ENCODE measurements at places on chromosomes 2 and 18.

GRCh38 chr2:234334756-234335155 lies 162.1 kb downstream of the ARL4C start:
- DNase-seq = no peak

- DNase-seq = peak; percentile 72
Observed at GRCh38 chr2:25041928-25042320, at the start of gene EFR3B. EFR3B (plus strand) TSS chr2:25042076; CDS start chr2:25042313, 237 bp downstream.

DNA sequence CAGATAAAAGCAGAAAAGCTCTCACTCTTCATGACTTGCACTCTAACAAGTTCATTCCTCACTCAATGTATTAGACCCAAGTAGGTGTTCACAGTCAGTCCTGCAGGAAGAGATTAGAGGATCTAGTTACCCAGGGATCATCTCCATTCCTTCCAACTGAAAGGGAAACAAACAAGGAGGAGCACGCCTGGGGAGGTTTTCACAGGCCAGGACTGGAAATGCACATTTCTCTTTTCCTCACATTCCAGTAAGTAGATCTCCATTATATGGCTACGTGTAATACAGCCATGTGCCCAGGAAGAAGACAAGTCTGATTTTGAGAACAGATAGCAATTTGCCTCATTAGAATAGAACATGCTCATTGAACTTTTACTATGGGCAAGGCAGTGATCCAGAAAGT lies 1132.2 kb upstream of the FAM98A start:
- no peak for DNase-seq

DNA sequence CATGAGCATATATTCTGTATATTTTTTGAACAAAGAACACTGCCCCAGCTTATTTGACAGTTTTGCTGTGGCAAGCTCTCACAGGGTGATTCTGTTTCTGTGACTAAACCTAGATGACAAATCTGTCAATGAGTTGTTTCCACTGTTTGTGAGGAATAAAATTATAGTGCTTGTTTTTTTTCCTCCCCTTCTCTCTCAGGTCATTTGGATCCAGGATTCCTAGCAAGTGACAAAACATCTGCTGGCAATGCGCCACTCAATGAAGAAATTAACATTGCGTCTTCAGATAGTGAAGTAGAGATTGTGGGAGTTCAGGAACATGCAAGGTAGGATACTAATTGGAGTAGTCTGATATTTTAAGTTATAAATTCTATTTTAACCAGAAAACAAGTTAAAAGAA lies 149.3 kb downstream of the HAUS1 start:
- no peak for DNase-seq

DNA sequence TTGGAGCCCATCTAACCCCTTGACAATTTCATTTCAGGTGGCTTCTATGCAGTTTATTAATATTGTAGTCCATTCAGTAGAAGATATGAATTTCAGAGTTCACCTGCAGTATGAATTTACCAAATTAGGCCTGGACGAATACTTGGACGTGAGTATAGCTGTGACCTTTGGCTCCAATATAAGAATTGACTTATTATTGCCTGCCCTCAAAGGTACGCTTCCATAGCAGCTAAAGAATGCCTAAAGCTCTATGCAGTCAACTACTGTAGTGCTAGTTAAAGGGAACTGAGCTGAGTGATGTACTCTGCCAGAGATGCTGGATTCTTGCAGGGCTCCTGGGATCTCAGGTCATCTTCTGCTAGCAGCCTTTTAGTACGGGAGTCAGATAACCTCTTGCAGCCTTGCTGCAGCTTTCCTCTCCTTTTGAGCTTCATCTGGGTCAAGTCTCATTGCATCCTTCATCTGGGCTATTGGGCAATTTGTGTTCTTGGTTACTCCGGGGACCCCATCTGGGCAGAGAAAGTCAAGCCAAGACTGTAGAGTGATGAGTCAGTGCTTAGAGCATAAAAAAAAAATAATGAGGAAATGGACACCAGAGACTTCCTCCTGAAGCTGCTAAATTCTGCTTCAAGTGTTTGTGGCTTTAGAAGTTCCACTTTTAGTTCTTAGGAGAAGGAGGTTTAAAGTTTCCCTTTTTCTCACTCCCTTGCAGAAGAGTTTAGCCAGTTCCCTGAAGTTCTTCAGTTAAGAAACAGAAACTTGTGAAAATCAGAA lies 105.6 kb downstream of the PRPF40A start:
- DNase-seq = no peak

DNA sequence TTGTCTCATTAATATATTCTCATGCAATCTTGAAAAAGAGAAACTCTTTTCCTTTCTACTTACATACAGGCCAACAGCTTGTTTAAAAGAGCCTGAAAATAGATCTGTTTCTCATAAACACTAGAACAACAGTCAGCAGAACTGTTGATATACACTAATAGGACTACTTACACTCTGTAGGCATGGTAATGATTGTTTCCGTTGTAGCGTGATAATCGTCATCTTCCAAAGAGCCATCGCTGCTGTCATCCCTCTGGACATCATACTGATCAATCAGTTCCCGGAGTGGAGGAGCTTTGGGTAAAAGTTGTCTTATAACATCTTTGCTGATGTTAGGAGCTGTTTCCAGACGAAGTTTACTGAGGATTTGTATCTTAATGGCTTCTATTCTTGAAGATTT lies 476 bp downstream of the MSTN start:
- no peak for DNase-seq

DNA sequence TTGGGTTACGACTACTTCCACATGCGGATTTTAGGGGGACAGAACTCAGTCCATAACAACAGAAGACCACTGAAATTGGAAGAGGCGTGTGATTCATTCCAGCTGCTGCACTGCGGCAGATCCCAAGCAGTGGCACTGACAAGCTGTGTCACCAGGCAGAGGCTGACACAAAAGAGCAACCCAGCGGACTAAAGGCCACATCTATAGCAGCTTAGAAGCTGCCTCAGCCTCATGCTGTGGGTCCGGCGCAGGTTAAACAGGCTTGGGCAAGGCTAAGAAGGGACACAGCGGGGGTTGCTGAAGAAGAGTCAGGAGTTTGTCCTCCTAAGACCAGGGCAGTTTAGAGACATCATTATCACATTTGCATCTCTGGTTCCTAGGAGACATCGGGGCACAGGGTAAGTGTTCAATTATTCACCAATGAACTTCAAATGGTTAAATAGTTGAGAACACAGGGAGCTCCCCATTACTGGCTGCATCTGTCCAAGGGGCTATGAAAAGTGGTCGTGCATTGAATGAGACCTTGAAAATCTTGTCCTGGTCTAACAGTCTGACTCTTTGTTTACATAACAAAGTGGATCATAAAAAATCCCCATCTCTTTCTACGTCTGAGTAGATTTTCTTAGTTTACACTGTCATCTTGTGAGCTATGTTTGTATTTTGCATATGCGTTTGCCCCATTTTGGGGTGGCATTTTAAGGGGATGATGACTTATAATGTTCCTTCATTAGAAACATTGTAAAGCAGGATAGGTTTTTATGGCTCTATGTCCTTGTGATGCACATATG lies 162.3 kb upstream of the TRIB2 start:
- DNase-seq = no peak

GRCh38 chr2:58131191-58132011 lies 84.8 kb downstream of the VRK2 start:
- no peak for DNase-seq

DNA sequence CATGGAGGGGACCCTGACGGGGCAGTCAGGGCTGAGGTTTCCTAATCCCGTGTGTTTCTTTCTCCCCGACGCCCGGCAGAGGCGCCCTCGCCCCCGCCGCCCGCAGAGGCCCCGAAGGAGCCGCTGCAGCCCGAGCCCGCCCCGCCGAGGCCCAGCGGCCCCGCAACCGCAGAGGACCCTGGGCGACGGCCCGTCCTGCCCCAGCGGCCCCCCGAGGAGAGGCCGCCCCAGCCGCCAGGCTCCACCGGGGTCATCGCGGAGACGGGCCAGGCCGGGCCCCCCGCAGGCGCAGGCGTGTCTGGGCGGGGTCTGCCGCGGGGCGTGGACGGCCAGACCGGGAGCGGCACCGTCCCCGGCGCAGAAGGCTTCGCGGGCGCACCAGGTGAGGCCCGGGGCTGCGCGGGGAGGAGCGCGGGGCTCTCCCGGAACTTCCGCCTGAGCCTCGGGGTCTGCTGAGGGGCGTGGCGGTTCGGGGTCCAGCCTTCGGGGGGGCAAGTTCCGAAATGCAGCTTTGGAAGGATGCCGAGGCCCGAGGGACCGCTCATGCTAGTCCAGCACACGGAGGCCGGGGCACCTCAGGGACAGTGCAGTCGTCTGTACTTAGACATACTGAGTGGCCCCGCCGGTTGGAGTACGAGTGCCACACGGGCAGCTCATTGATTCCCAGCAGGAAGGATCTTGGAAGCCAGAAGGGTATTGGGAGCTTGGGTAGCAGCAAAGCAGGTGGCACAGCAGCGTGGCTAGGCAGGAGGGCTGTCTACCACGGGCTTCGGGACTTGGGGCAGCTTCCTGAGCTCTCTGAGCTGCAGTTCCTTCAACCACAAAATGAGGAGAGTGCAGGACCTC lies 60.1 kb downstream of the EMILIN2 start:
- DNase-seq = peak; percentile 19

- no peak for DNase-seq
Observed at GRCh38 chr18:63917817-63918216, 10.1 kb downstream of the SERPINB10 start.

DNA sequence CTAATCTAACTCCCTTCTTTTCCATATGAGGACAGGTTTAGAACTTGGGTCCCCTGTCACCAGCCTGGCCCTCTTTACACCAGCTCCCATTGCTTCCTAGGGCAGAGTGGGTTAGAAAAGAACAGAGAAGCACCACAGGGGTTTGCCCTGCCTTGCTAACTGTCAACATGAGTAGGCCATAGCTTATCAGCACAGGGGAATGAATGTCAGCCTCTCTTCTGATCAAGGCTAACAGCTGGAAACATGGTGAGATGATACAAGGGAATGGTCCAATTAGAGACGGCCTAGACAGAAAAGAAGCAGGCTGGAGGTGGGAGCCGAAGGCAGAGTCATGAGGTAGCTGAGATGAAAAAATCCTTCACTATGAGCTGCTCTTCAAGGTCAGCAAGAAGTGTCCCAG lies 189.4 kb upstream of the ACAA2 start:
- no peak for DNase-seq

DNA sequence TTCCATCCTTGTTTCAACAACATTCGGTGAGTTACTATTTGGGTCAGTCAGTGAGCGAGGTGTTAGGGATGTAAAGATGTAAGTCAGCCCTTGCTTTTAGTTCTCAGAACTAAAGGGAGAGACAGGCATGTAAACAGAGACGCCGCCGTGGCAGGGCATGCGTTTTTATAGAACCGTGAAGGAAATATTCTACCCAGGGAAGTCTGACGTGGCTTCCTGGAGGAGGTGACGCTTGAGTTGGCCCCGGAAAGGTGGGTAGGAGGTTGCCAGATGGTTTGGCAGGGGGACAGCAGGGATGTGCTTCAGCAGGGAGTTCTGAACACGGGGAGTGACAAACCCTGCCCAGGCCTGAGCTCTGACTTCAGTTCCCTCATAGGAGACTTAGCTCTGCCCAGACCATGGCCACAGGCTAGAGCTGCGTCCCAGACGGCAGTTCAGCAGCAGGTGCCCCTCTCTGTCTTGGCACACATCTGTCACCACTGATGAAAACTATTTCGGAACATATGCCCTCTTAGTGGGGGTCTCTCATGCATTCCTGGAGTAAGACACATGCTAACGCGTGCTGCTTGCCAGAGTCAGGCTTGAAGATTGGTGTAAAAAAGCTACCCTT lies 23.4 kb upstream of the RPL31 start:
- DNase-seq = no peak

DNA sequence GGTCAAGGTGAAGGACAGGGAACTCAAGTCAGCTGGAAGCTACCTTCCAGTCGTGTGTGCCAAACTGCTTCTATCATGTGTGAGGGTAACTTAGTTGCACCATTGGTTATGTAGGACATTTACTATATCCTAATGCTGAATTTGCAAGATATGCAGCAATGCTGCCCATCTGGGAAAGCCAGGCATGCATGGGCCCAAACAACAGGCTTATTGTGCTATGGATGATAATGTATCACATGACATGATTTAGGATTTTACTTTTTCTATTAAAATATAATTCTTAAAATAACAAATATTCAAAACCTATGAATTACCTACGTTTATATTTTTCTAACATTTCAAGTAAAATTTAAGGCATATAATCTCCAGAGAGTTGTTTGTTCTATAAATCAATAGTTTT lies 35.9 kb downstream of the B4GALT6 start:
- no peak for DNase-seq

DNA sequence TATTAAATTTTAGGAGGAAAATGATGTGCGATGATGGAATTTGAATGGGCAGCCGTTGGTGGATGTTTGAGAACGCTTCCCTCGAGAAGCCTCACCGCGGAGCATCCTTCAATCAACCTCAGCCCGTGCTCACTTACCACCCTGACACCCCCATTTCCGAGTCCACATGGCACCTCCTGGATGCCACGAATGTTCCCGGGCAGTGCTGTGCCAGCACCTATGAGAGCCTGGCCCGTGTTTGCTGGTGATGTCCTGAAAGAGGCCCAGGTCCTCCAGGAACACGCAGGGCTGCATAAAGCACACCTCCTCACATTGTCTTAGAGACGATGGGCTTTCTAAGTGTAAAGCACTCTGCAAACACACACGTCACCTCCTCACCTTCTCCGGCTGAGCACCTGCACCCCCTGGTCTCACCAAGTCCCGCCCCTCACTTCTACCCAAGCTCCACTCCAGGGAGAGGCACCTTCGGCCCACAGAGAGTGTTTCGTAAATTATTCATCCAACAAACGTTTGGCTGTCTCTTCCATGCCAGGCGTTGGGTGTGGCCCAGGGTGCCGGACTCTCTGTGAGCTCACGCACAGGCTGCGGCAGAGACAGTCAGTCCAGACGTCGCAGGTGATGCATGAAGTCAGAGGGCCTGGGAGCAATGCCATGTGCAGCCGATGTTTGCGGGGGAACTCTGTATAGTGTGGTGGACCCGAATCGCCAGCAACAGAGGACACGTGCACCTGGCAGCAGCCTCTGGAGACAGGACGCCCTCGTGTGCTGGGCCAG lies 150.0 kb downstream of the TPO start:
- no peak for DNase-seq

GRCh38 chr2:20291106-20291564 lies 59.5 kb downstream of the PUM2 start:
- no peak for DNase-seq

- DNase-seq = no peak
Observed at GRCh38 chr2:50346629-50347357, 685.1 kb downstream of the NRXN1 start.

- no peak for DNase-seq
Observed at GRCh38 chr2:10089565-10090190, 9.5 kb upstream of the CYS1 start.

DNA sequence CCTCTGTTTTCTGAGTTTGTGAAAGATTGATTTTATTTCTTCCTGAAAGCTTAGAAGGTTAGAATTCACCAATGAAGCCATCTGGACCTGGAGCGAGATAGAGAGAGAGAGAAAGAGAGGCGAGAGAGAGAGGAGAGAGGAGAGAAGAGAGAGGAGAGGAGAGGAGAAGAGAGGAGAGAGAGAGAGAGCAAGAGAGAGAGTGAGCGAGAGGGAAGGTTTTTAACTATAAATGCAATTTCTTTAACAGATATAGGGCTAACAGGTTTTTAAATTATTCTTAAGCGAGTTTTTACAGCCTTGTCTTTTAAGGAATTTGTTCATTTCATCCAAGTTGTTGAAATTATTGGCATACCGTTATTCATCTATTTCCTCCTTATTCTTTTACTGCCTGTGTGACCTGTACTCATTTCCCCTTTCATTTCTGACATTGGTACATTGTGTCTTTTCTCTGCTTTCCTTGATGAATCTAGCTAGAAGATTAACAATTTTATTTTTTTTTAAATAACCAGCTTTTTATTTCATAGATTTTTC lies 56.1 kb downstream of the BABAM2 start:
- DNase-seq = no peak
